Neural progenitor cell (in vitro differentiated cells): ENCODE measurements at places on chromosomes 7 and 10. TPM values are rescaled to one million over a fixed set of nuclear protein-coding genes. Genes with fewer than 3 reads are reported as not detected.
A peak's percentile ranks its signal among the peaks of the same experiment; 100 is the strongest.

Gene PNLIP
- total RNA-seq: not detected in 2 replicates

DNA sequence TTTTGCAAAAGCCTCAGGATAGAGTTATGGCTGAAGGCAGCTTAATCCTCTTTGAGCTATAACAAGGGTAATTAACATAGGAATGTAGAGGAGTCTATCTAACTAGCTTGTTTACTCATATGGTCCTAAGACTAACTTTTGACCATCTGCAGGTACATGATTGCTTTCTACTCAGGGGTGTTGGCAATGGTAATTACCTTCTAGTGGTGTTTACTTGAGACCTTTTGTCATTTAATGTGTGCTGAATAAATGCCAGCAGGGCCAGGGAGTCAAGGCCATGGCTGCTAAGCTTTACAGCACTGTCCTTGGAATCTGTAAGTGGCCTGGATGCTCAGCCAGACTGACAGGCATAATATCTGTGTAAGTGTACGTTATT is 1325.0 kb downstream of the XPNPEP1 start:
- no peak for DNase-seq

DNA sequence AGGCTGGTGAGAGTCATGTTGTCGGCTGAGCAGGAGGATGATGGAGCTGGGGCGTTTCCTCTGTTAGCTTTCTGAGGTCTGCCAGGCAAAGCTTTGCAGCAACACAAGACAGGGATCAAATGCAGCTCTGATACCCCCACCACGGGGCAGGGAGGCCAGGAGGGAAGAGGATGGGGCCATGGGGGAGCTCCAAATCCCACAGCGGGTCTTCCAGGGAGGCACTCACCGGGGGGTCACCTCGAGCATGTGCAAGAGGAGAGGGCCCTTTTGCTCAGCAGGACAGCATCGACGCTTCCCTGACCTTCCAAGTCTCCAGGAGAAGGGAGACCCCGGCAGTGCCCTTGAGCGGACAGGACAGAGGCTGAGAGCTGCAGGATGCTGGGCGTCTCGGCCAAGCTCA is 127.5 kb downstream of the WDR37 start:
- DNase-seq: no peak

GRCh38 chr7:78850093-78850740 is 603.2 kb downstream of the MAGI2 start:
- DNase-seq: no peak

Gene VWC2
- total RNA-seq: 0.03 TPM in 1 of 2 replicates, not detected in the other

Gene EIF4H
- total RNA-seq: 214 and 315 TPM in 2 replicates

DNA sequence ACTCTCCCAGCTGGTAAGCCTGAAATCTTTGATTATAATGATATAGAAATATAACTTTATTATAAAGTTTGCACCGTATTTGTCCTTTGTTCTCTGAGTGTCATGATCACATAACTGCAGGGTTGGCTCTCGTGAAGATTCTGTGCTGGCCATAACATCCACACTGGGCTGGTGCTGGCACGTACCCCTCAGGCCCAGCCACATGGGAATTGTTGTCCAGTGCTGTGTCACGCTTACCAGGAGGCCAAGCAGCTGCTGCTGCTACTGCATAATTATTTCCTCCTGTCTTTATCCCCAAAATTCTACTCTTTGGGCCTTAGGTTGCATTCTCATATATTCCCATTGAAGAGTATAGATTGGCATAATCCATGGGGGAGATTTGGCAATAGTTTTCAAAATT is 20.8 kb upstream of the UCN3 start:
- no peak for DNase-seq

DNA sequence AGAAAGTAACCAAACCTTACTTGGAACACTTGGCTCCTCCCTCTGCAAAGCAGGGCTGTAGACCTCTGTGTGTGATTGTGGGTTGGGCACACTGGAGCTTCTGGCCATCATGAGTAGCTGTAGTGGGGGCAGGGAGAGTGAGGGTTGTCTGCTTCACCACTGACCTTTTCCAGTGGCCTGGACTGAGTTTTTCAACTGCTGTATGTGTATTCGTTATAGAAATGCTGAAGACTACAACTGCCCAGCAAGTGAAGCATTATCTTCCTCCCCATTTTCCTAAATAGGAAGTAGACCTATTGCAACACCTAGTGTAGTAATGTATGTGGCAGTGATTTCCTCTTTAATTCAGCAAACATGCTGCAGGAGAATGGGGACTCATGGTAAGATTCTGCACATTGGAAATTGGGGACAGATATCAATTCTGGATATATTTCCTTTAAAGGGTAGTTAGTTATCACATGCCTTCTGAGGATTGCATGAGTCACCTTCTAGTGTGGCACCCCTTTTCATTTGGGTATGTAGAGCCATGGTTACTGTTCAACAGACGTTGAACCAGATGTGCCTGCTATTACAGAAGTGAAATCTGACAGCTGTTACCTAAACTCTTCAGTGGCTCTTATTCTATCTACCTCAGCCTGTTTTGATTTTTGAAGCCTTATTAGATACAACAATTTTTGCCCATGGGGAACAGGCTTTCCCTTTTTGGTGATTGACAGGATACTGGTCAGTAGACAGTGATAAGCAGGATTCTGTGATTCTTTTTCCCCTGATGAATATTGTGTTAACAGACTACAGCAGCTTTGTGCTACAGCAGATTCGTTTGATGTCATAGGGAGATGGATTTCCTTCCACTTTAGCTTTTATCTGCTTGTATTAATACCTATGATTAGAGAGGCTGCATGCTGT is 130.9 kb downstream of the SND1 start:
- DNase-seq: no peak

DNA sequence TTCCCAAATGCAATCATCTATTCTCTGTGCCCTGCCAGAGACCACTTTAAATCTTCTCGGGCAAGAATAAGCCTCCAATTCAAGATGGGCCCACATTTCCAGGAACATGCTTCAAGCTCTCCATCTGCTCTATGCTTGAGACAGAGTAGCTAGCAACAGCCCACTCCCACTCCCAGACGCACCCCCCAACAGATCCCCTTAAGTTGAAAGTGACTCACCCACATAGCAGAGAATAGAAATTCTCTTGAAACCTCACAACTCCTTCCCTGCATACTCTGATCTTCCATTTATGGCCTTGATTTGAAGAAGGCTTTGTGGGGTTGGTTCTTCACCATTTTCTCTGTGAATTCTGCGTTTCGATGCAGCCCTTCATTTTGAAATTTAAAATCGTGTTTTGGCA is 604.0 kb downstream of the INHBA start:
- no peak for DNase-seq

DNA sequence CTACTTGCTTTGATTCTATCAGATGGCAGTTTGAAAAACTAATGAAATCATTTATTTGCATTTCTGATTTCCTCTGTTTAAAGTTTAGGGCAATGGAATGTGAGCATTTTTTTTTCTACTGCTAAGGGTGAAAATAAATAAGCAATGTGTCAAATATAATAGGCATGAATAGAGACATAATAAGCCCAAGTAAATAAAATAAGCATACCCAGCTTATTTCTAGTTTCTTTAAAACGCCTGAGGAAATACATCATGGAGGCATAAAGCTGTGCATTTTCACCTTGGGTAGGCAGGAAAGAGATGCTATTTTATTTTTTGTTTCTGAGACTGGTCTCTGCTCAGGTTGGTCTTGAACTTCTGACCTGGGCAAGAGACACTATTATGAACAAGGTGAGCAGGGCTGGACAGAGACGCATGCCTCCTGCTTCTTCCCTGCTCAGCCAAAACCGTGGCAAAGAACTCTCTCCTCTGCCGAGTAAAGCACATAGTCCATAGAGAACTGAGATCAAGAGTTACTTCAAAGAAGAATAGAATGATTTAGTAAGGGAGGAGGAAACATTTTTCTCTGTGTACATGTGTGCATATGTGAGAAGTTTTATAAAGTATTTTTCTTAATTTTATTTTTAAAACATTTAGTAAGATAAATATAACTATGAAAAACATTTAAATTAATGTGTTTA is 138.1 kb downstream of the GNAI1 start:
- no peak for DNase-seq

DNA sequence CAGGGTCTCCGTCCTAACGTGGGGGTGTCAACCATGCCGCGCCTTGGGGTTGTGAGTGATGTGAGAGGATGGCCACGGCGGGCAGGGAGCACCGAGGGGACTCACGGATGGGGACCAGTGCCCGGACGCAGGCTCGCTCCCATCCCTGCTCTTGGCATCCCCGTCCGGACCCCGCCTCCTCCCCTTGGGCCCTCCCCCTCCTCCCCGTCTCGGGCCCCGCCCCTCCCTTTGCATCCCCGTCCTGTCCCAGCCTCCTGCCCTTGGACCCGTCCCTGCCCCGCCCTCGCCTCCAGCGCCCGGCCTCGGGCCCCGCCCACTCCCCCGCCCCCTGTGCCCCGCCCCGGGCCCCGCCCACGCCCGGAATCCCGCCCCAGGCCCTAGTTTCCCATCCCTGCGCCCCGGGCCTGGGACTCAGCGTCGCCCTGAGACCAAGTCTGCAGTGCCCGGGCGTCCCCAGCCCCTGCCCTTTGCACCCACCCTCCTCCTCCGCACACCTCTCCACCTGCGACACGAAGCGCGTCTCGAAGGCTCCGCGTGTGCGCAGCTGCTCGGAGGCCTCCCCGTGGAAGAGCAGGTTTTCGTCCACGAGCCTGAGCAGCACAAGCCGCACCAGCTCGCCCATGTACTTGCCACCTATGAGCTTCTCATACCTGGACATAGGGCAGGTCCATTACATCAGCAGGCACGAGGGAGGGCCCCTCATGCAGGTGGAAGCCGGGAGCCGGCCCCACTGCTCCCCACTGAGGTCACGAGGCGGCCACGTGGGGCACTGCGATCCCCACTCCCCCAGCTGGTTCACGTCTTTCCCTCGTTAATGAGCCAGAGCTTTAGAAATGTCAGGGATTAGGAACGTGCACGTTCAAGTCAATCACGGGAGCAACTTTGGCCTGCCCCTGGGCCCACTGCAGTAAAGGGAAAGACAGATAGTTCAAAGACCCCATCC is 5.1 kb upstream of the MYL7 start:
- DNase-seq: peak; percentile 91

Gene GARIN1A
- 0.43 TPM in 1 of 2 replicates, not detected in the other for total RNA-seq

Gene GTF2IRD1
- 25.6 and 48.5 TPM in 2 replicates for total RNA-seq
